ENCODE measurements at places on chromosomes 13 and 19.

DNA sequence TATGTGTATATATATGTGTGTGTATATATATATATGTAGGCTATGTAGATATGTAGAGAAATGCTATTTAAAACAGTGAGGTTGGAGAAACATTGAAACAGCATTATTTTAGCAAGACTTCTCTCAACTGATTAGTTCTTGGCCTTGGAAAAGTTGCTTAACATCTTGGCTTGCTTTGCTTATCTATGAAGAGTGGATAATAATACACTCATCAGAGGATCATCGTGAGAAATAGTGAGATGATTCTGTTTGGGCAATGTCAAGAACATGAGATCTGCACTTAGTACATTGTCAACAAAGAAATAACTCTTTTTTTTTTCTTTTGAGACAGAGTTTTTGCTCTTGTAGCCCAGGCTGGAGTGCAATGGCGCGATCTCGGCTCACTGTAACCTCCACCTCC, 128.3 kb downstream of the KLF5 start:
- no peak for DNase-seq

DNA sequence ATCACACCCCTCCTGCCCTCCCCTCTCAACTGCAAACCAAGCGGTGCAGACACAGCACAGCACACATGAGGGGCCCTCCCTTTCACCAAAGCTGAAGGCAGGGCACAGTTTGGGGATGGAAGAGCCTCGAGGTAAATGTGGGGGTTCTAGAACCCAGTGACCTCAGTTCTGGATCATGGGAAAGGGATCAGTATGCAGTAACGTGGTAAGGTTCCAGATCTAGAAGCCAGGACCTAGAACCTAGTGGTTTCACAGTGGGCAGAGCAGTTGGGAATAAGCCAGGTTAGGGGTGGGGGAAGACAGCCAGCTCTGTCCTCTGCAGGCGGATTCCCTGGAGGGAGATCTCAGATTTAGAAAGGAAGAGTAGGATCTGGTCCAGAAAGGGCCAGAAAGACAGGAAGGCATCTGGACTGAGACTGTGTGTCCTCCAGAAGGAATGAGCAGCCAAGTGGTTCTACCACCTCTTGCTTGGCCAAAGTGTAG, 3.1 kb downstream of the FTL start:
- no peak for DNase-seq

GRCh38 chr13:99363949-99364348, 56.8 kb upstream of the GPR183 start:
- no peak for DNase-seq

DNA sequence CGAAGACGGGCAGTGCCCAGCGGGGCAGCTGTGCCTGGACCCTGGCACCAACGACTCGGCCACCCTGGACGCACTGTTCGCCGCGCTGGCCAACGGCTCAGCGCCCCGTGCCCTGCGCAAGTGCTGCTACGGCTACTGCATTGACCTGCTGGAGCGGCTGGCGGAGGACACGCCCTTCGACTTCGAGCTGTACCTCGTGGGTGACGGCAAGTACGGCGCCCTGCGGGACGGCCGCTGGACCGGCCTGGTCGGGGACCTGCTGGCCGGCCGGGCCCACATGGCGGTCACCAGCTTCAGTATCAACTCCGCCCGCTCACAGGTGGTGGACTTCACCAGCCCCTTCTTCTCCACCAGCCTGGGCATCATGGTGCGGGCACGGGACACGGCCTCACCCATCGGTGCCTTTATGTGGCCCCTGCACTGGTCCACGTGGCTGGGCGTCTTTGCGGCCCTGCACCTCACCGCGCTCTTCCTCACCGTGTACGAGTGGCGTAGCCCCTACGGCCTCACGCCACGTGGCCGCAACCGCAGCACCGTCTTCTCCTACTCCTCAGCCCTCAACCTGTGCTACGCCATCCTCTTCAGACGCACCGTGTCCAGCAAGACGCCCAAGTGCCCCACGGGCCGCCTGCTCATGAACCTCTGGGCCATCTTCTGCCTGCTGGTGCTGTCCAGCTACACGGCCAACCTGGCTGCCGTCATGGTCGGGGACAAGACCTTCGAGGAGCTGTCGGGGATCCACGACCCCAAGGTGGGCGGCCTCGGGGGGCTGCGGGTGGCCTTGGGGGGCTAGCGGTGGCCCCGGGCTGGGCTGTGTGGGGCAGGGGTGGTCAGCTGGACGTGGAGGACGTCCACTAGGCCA, 4.8 kb downstream of the GRIN3B start:
- no peak for DNase-seq

DNA sequence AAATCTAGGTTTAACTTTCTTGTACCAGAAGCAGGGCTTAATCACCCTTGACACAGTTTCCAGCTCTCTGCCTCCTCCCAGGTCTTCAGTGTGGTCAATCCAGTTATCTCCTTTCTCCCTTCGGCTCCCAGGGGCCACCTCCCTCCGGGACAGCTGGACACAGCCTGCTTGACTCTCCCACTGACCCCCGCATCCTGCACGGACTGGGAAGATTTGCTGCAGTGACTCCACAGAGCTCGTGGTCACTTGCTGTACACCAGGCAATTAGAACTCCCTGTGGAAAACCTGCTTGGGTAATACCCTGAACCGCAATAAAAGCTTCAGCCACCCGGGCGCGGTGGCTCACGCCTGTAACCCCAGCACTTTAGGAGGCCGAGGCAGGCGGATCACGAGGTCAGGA, 116.5 kb downstream of the NUFIP1 start:
- DNase-seq, result no peak

DNA sequence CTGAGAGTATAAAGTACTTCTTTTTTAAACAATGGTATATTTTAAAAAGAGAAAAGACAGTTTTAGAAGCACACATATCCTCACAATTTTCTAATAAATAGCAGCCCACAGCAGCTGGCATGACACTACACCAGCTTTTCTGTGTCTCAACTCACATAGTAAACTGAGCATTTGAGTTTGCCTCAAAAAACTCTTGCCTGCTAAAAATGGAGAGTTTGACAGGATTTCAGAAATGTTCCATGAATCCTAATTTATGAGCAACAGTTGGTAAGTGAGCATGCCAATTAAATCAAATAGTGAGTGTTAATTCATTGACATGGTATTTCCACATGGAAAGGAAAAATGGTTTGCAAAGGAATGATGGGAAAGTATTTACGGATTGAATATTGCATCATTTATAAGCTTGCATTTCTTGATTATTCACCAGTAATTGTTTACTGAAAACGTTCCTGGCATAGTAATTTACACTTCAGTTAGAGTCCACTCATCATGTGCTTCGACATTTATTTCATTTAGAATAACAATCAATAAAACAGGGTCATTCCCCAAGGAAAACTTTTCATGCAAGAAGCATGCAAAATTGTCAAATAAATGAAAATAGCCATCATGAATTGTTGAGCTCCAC, 323.0 kb downstream of the EFNB2 start:
- DNase-seq, result no peak

DNA sequence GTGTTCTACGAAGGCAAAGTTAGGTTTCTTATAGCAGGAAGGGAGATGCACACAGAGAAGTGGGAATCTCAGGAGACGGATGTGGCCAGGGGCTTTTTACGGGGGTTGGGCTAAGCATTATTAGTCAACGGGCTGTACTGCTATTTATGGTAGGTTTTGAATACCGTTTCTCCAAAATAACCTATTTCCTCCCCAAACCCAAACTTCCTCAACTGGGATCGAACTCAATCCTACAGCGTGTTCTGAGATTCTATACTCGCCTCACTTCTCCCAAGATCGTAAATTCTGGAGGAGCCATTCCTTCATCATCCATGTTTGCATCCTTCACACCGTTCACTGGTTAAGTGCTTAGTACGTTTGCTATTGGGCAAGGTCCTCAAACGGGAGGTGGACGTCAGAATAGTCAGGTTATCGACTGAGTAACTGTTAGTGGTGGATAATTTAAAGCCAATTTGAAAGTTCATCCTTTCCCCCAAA, 1.2 kb upstream of the TRIM13 start:
- no peak for DNase-seq

DNA sequence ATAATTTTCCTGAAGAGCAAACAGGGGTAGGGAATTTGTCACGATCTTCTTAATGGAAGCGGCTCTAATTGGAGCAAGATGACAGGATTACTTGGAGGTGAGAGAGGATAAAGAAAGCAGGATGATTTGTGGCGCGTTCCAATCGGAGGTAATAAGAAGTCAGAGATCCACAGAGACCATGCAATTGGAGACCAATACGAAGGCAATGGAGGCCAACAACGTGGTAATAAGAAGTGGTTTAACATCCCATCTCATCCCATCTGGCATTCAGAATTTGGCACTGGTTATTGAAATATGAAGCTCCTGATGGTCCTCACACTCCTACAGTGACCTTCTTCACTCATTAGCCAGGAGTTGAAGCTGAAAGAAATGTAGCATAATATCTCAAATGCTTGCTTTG, 130.6 kb downstream of the DLEU7 start:
- DNase-seq, result no peak

DNA sequence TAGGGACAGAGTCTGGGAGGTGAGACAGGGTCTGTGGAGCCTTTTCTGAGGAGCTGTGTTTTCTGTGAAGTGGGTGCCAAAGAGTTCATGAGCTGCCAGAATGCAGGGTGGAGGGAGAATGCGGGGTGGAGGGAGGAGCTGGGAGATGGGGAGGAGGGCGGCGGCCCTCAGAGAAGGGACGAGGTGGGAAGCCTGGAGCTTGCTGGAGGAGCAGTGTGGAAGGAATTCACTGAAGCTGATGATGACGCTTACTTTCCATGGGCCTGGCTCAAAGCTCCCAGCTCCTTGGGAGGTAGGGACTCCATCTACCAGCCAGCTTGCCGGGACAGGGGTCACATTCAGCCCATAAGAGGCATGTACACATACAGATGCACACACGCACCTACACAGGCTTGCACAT, 62.5 kb downstream of the MCF2L start:
- no peak for DNase-seq
